EL (cell line): ENCODE measurements at places on chromosomes 1 and 21.

DNA sequence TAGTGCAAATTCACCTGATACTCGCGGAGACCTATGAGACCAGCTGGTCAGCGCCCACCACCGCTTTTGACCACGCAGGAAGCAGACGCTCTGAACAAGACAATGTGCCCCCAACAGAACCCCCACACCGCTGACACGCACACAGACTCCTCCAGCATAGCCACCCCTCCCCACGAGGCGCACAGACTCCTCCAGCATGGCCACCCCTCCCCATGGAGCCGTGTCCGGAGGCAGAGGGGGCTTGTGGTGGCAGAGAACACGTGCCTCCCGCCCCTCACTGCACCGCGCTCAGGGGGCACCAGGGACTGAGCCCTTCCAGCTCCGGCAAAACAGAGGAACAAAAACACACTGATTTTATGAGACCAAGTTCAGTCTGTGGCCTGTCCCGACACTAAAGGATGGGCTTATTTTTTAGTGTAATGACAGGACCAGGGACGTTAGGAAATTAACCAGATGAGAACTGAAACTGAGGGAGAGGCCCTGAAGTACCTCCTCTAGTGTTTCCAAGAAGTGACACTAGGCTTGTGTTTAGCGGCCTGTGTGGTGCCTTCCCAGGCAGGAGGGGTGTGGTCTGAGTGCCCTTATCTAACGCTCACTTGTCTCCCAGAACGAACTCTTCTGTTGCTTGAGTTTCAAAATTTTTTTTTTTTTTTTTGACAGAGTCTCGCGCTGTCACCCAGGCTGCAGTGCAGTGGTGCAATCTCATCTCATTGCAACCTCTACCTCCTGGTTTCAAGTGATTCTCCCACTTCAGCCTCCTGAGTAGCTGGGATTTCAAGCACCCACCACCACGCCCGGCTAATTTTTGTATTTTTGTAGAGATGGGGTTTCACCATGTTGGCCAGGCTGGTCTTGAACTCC, 10.0 kb upstream of the AGPAT3 start:
- DNase-seq, result no peak

DNA sequence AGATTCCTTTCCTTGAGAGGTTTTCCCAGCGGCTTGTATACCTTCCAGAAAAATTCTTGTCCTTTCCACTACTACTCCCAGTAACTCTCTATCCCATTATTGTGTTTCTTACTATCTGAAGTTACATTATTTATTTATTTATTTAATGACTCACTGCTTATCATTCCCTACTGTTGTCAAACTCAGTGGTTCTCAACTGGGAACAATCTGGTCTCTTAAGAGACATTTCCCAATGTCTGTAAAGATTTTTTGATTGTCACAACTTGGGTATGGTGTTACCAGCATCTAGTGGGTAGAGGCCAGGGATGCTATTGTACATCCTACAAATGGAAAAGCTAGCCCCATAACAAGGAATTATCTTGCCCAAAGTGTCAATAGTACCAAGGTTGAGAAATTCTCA, 771.5 kb upstream of the ADGRL2 start:
- DNase-seq, result no peak

DNA sequence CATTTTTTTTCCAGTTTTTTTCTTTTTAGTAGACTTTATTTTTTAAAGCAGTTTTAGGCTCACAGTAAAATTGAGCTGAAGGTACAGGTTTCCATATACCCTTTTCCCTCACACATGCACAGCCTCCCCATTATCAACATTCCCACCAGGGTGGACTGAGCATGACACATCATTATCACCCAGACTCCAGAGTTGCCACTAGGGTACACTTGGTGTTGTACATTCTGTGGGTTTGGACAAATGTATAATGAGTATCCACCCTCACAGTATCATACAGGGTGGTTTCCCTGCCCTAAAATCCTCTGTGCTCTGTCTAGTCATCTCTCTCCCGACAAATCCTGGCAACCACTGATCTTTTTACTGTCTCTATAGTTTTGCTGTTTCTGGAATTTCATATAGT, 3.0 kb upstream of the AIM2 start:
- no peak for DNase-seq

DNA sequence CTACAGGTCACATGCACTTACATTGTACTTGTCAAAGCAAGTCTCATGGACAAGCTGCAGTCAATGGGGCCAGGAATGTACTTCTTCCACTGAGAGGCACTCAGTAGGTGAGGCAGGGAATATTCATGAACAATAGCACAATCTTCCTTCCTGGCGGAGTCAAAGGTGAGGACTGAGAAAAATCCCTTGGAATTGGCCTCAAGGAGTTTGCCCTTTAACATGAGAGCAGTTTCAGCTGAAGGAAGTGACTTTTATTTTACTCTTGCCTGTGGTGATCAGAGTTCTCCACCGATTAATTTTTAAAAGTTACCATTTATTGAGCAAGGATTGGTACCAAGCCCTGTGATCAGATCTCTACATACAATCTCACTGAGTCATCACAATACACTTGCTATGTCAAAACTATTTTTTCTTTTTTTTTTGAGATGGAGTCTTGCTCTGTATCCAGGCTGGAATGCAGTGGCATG, 11.2 kb upstream of the AK2 start:
- peak; percentile 68 for DNase-seq

- DNase-seq, result no peak
Measured at GRCh38 chr1:170049176-170049800, 25.2 kb downstream of the KIFAP3 start.

DNA sequence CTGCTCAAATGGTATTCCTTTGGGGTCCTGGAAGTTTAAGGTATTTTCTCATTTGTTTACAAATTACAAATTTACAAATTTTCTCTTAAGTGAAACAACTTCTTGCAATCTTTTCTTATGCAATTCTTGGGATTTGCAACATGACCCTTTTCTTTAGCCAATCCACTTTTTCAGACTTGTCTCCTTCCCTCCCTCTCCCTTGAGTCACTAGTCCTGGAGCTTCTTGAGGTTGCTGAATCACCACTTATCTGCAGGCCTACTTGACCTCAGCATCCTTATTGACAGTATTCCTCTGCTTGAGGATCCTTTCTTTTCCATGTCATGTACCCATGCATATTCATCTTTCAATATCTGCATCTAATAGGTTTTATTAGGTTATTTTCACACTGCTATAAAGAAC, 302.8 kb upstream of the ADAMTS5 start:
- peak; percentile 90 for DNase-seq

DNA sequence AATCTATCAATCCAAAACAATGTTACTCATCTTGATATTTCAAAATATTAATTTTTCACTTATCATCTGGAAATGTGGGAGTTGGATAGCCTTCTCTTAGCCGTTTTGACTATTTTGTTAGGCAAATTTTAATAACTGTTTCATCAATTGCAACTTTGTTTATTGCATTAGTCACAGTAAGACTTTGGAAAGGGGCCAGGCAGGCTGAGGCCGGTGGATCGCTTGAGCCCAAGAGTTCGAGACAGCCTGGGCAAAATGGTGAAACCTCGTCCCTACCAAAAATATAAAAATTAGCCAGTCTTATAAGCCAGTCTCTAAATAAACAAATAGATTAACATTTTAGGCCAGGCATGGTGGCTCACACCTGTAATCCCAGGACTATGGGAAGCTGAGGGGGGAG, 113.0 kb upstream of the NR5A2 start:
- no peak for DNase-seq

GRCh38 chr21:31098576-31099005, 60.3 kb upstream of the KRTAP19-8 start:
- DNase-seq, result peak; percentile 42

DNA sequence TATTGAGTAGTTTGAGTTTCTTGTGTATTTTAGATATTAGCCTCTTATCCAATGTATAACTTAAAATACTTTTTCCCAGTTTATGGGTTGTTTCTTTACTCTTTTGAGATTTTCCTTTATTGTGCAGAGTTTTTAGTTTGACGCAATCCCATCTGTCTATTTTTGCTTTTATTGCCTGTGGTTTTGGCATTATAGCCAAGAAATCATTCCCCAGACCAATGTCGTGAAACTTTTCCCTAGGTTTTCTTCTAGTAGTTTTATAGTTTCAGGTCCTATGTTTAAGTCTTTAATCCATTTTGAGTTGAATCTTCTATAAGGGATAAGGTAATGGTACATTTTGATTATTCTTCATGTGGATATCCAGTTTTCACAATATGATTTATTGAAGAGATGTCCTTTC, 87.6 kb downstream of the LEPR start:
- DNase-seq, result peak; percentile 34

GRCh38 chr1:2019172-2019543, at the start of gene GABRD:
GABRD (plus strand) TSS chr1:2019345; CDS start chr1:2019424, 79 bp downstream.
- no peak for DNase-seq

DNA sequence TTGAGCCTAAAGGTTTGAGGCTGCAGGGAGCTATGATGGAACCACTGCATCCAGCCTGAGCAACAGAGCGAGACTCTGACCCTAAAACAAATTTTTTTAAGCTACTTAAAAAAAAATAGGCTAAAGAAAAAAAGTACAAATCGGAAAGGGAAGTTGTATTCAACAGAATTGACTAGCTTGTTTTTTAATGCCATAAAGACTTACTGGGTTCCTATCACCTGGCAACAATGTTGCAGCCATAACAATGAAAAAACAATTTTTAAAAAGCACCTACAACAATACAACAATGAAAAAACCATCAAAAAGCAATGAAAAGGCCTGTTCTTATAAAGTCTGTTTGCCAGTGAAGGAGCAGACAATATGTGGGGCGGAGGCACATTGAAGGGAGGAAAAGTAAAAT, 20.1 kb upstream of the PIGK start:
- DNase-seq, result no peak

DNA sequence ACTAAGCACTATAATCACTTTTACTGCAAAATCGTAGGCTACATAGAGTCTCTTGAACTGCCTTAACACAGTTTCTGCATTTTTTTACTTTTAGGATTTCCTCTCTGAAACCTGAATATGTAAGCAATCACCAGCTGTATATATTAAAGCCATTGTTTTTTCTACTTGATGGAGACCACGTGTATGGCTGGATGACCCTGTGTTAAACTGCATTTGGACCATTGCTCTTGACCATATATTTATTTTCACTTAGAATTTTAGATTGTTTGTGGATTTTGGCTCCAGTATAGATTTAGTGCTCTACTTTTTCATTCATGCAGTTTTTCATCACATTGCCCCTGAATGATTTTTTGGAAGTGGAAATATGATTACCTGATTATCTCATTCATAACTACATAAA, 320.5 kb upstream of the SGIP1 start:
- DNase-seq, result no peak

DNA sequence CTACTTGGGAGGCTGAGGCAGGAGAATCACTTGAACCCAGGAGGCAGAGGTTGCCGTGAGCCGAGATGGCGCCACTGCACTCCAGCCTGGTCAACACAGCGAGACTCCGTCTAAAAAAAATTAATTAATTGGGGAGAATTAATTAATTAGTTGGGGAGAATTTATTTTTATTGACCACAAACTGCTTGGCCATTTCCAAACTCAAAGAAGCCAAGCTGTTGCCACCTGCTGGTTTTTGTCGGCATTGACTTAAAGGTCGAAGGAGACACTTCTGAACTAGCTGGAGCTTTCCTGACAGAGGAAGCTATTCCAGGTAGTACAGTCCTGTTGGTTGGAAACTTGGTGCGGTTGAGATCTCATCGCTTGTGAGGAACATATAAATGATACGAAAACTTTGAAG, 13.1 kb downstream of the MAP1LC3C start:
- DNase-seq, result peak; percentile 50

- DNase-seq, result peak; percentile 68
Measured at GRCh38 chr21:33261635-33262034, 4.5 kb upstream of the IL10RB start.

- DNase-seq, result peak; percentile 31
Measured at GRCh38 chr1:20551945-20552727, at the start of gene FAM43B. FAM43B (plus strand) TSS chr1:20552573; CDS start chr1:20552974, 401 bp downstream.

- peak; percentile 99 for DNase-seq
Measured at GRCh38 chr1:153670859-153671627, at the start of gene ILF2. ILF2 (minus strand) TSS chr1:153670993; CDS start chr1:153670922, 71 bp downstream.

DNA sequence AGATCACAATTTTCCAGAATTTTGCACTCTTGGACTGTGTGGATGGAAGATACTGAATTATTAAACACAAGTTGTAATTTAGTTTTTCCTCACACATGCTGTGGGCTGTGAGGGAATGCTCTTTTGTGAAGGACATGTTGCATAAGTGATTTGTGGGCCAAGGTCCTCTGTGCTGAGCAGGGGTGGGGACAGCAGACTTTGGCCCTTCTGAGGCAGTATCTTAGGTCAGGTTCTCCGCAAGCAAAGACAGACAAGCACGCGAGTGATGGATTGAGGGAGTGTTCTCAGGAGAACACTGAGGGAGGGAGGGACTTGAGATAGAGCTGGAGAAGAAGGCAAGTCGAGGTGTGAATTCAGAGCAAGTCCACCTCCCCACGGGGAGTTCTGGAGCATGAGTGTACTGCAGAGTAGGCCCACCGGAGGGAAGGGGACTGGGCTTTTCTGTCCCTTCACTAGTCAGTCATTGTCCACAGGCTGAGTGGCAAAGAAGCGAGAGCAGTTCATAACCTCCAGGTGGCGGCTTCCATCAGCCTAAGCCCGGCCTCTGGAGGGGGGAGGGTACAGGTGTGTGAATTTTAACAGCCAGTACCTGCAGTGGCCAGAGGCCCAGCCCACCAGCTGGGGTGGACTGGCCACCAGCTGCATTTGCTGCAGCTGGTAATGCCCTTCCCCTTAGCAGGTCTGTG, 19.1 kb upstream of the CD101 start:
- DNase-seq, result no peak

DNA sequence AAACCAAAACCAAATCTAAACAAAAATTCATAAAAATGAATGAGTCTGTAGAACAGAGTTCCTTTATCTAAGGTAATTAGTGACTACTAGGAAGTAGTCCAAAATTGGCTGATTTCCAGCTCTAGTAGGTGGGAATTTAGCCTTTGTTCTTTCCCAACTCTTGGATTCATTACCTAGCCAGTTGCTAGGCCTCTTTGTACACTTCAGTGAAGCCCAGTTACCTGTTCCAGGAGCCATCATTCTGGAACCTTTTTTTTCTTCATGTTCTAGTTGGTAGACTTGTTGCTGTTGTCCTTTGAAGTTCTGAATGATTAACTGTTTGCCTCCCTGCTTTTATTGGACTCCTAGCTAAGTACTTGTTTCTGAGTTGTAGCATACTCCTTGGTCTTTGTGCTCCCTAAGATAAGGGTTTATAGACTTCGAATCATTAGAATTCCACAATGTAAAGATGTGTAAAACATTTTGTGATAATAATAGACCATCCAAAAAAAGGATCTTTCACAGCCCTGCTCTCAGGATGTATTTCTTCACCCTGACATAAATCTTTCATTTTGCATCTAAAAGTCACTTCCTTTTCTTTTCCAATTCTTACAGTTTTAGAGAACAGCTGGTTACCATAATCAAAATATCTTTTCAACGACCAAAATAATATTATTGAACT, 9.8 kb downstream of the PLA2G4A start:
- DNase-seq, result no peak

GRCh38 chr1:109198745-109199144, 15.0 kb upstream of the SARS1 start:
- peak; percentile 61 for DNase-seq

DNA sequence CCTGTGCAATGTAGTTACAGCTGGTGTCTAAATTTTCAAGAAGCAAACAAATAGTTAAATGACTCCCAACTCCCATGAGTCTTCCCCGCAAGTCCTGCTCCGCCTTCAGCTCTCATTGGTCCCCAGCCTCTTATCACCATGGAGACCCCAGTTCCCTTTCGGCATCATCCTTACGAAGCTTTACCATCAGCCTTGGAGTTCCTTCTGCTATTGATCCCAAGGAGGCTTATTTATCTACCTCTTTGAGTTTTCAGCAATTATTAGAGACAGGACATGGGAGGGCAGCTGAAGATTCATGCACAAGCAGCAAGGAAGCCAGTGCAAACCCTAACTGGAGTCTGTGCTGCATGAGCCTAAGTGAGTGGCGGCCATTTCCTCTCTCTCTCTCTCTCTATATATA, 12.3 kb downstream of the KCNA2 start:
- DNase-seq, result no peak

- no peak for DNase-seq
Measured at GRCh38 chr21:38448671-38449385, 49.4 kb downstream of the ERG start.
